ENCODE measurements at places on chromosomes 13 and 19.

DNA sequence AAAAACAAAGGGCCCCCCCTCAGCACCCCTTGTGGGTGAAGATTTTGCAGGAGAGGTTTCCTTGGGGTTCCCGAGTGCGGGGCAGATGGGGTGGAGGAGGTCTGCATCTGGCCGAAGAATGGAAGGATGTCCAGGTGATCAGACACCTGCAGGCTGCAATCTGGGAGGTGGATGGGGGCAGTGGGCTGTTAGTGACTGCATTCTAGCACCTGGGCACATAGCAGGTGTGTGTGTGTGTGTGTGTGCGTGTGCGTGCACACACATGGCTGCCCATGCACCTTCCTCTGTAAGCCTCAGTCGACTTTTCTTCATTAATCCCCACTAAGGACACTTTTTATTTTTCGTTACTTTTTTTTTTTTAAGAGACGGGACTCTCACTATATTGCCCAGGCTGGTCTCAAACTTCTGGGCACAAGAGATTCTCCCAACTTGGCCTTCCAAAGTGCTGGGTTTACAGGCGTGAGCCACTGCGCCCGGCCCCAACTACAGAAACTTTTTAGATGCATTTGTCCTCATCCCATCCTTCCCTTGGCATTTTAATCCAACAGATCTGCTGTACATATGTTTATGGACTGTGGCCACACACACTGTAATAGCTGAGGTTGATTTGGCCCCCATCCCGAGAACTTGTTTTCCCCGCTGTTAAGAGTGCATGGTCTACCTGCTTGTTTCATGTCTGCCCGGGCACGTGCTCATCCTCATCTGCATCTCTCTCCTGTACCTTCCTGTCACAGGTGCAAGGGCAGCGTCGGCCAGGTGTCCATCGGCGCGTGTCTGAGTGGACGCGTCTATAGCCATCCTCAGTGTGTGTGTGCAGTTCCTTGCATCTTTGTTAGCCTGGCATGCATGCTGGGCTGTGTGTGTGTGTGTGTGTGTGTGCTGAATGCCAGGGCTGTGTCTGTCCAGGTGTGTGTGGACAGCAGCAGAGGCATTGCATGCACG lies 731 bp downstream of the MAG start:
- H3K36me3 ChIP-seq = no peaks in the 10 kb centered on the region
- DNase-seq = no peak
- no peak overlapping the region for H3K4me3 ChIP-seq
- H3K27ac ChIP-seq = no peak overlapping the region

DNA sequence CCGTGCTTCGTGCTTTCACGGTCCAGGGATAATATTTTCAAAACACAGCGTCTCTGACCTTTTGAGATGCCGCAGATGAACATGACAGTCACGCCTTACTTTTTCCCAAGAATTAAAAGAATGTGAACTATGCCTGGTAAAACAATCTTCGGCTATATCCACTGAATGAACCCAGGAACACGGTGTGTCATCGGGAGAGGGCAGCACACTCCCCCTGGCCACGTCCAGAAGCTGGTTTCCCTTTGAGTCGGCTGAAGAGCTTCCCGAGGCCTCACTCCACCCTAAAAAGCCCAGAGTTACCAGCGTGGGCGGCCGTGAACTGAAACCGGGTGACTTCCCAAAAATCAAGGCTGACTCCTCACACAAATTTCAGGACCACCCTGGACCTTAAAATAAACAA lies 22.9 kb upstream of the SHISA2 start:
- DNase-seq = no peak
- H3K4me3 ChIP-seq = no peak overlapping the region
- no peak overlapping the region for H3K27ac ChIP-seq
- H3K4me1 ChIP-seq = no peaks in the 10 kb centered on the region
- H3K36me3 ChIP-seq = no peaks in the 10 kb centered on the region

GRCh38 chr19:49356382-49356781 lies 5.8 kb downstream of the TEAD2 start:
- no peaks in the 10 kb centered on the region for H3K36me3 ChIP-seq
- DNase-seq = no peak
- no peak overlapping the region for H3K4me3 ChIP-seq
- no peak overlapping the region for H3K27ac ChIP-seq
- H3K4me1 ChIP-seq = peaks cover 15% of the 10 kb centered on the region

DNA sequence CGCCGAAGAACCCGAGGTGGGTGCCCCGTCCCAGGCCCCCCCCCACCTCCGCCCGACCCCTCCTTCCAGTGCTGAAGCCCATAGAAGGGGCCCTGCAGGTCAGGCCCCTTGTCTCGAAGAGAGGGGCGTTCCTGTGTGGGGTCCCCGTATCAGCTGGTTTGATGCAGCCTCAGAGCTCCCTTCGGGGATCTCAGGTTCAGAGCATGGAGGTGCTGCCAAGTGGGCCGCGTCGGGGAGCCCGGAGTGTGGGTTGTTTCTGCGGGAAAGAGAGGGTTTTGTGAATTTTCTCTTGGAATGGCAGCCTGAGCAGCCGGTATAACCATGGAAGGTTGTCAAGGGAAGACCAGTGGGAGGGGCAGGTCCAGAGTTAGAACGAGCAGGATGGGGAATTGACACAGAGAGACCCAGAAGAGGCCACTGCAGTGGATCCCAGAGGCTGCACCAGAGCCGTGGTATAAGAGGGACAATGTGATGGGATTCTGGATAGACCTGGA lies 384 bp downstream of the TRAPPC2B start:
- peaks cover 11% of the 10 kb centered on the region for H3K4me1 ChIP-seq
- H3K27ac ChIP-seq = peak overlapping the region; percentile 89
- peaks cover 37% of the 10 kb centered on the region for H3K36me3 ChIP-seq
- peak; percentile 6 for DNase-seq
- peak overlapping the region; percentile 85 for H3K4me3 ChIP-seq

GRCh38 chr19:33823341-33823740 lies 26.7 kb downstream of the KCTD15 start:
- no peaks in the 10 kb centered on the region for H3K36me3 ChIP-seq
- H3K27me3 ChIP-seq = peaks cover 24% of the 10 kb centered on the region

DNA sequence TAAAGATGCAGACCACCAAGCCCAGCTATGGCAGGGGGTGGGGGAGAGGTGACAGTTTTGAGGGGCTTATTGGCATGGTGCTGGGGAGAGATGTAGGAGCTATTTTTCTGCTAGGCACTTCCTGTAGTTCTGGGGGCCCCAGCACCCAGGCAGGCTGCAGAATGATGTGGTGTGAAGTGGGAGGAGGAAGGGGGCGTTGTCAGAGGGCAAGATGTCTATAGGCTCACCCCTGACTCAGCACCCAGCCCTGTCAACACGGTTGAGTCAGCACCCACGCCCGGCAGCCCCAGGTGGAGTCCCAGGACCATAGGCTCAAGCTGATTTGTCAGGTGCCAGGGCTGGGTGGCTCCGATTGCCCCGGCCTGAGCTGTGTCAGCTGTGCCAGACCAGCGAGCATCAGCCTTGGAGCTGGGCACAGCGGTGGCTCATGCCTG lies 5.8 kb downstream of the KLF2 start:
- H3K27me3 ChIP-seq = peaks cover 14% of the 10 kb centered on the region
- H3K36me3 ChIP-seq = peaks cover 2% of the 10 kb centered on the region
- DNase-seq = peak; percentile 97
- H3K4me3 ChIP-seq = peak overlapping the region; percentile 24

GRCh38 chr13:45120967-45121831 lies 889 bp downstream of the GTF2F2 start:
- peaks cover 16% of the 10 kb centered on the region for H3K4me1 ChIP-seq
- no peaks in the 10 kb centered on the region for H3K27me3 ChIP-seq
- H3K4me3 ChIP-seq = no peak overlapping the region

DNA sequence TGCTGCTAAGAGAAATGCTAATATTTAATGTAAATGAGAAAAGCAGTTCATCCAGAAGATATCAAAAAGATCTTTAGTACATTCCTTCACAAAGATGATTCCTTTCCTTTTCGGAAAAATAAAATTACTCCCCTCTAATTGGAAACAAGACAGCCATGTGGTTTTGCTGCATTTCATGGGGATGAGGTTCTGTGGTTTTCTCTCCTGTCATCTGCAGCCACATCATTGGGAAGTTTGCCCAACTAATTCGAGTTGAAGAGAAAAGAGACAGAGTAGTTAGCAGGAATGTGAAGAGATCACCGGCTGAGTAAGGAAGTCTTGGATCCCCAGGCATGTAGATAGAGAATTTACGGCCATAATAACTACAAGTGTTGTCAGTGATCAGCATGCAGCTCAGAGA lies 122.1 kb downstream of the CYSLTR2 start:
- peaks cover 20% of the 10 kb centered on the region for H3K27me3 ChIP-seq
- H3K27ac ChIP-seq = no peak overlapping the region
- no peak overlapping the region for H3K4me3 ChIP-seq
- no peaks in the 10 kb centered on the region for H3K36me3 ChIP-seq

- no peaks in the 10 kb centered on the region for H3K27me3 ChIP-seq
- no peak overlapping the region for H3K4me3 ChIP-seq
- H3K36me3 ChIP-seq = no peaks in the 10 kb centered on the region
- H3K4me1 ChIP-seq = no peaks in the 10 kb centered on the region
These were observed 53.2 kb downstream of the GPR12 start for GRCh38 chr13:26707122-26708006.

DNA sequence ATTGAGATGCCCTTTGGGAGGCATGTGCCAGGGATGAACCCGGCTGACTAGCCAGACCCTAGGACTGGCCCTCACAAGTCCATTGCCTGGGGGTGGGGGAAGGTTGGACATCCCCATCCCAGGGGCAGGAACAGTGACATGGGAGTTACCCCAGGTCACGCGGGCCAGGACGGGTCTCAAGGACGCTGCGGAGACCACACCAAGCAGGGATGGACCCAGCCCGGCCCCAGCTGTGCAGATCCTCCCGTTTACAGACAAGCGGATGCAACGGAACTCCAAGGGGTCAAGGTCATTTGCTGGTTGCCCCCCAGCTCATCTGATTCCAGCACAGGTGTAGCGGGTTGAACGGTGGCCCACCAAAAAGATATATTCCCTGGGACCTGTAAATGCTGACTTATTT lies 20.0 kb downstream of the F2RL3 start:
- H3K36me3 ChIP-seq = peaks cover 5% of the 10 kb centered on the region
- no peak overlapping the region for H3K27ac ChIP-seq
- H3K4me3 ChIP-seq = no peak overlapping the region
- H3K27me3 ChIP-seq = no peaks in the 10 kb centered on the region
- no peaks in the 10 kb centered on the region for H3K4me1 ChIP-seq
- DNase-seq = no peak

DNA sequence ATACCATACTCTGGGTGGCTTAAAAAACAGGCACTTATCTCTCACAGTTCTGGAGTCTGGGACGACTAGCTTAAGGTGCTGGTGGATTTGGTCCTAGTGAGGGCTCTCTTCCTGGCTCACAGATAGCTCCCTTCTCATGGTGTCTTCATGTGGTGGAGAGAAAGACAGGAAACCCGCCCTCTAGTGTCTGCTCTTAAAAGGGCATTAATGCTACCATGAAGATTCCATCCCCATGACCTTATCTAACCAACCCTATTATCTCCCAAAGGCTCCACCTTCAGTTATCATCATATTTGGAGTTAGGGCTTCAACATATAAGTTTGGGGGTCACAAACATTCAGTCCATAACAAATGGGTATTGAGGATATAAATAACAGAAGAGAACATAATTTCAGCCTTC lies 139.4 kb downstream of the HS6ST3 start:
- no peak overlapping the region for H3K27ac ChIP-seq
- H3K4me1 ChIP-seq = no peaks in the 10 kb centered on the region
- DNase-seq = no peak
- no peaks in the 10 kb centered on the region for H3K36me3 ChIP-seq
- H3K27me3 ChIP-seq = no peaks in the 10 kb centered on the region

DNA sequence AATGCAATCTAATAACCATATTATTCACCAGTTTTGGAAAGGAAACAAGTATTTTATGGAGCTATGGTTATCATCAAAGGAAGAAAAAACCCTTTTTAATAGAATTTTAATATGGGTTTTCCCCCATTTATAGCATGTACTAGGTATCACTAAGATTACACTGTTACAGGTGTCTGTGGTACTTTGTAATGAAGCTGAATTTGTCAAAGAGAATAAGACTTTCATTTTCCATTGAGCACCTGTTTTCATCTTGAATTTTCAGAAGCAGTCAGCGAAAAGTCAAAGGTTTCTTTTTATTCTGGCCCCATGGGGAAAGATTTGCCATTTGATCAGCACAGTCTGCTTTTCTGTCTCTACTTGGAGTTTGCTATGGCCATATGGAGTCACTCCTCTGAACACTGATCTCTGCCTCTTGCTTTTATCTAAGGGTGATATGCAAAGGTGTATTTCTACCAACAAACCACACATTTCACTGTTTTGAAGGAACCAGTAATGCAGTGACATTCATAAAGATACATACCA lies 590.0 kb downstream of the DCT start:
- H3K36me3 ChIP-seq = no peaks in the 10 kb centered on the region
- H3K4me1 ChIP-seq = peaks cover 4% of the 10 kb centered on the region
- DNase-seq = no peak
- H3K27me3 ChIP-seq = no peaks in the 10 kb centered on the region
- H3K27ac ChIP-seq = no peak overlapping the region

- H3K27me3 ChIP-seq = peaks cover 4% of the 10 kb centered on the region
- no peaks in the 10 kb centered on the region for H3K36me3 ChIP-seq
- no peak for DNase-seq
- no peak overlapping the region for H3K27ac ChIP-seq
These were observed 17.6 kb downstream of the ACOD1 start for GRCh38 chr13:76965759-76966421.

DNA sequence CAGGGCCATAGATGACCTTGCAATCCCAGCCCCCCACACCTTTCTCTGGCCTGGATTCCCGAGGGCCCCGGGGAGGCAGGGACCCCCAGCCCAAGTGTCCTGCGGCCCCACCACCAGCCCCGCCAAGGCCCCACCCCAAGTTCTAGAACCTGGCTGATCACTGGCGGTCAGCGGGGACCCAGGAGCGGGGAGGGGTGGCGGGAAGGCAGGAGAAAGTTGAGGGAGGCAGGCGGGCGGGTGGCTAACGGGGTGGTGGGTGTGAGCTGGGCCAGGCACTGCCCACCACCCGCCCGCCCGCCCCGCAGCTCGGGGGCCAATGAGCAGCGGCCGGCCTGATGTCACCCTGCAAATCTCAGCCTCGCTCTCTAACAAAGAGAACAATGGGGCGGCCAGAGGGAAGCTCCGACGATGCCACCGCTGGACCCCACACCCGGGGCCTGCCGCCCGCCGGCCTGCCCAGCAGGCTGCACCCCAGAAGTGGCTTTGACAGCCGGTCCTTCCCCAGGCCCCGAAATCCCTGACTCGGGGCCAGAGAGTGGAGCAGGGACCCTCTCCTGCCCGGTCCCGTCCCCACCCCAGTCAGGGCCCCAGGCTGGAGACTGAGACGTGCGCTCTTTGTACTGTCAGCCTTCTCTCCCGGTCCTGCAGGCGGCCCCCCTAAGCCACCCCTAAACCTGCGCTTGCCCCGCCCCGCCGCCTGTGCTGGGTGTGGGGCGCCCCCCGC lies 1.6 kb downstream of the MEX3D start:
- DNase-seq = no peak
- H3K27ac ChIP-seq = no peak overlapping the region
- H3K36me3 ChIP-seq = no peaks in the 10 kb centered on the region
- no peaks in the 10 kb centered on the region for H3K27me3 ChIP-seq

Data from activated naive CD4-positive, alpha-beta T cell treated with anti-CD3 and anti-CD28 coated beads for 36 hours (primary cell).